ENCODE measurements at places on chromosomes 2 and 18.
A peak's percentile ranks its signal among the peaks of the same experiment; 100 is the strongest.

DNA sequence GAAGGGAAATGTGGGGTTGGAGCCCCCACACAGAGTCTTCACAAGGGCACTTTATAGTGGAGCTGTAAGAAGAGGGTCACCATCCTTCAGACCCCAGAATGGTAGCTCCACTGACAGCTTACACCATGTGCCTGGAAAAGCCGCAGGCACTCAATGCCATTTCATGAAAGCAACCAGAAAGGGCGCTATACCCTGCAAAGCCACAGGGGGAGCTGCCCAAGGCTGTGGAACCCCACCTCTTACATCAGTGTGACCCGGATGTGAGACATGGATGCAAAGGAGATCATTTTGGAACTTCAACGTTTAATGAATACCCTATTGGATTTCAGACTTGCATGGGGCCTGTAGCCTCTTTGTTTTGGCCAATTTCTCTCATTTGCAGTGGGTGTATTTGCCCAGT, 694.7 kb downstream of the CBLN2 start:
- no peak for DNase-seq

DNA sequence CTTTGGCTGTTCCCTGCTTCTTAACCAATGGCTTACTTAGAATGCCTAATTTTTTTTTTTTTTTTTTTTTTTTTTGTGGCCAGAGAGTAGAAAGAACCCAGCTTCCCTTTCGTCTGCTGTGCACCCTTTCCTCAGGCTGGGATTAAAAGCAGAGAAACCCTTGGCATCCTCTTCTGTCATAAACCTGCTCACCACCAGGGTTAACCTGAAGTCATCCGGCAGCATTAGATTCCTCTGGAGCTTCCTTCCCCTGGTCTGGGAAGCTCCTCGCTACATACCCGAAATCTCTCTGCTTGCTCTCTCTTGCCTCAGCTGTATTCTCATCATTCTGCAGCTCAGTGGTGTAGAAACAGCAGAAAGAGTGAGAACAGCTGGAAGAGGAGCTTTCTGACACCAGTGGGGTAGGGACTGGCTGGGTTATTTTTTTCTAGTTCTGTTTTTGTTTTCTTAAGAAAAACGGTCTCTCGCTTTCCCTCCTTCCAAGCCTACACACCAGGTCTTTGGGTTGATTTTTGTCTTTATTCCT, 339.0 kb upstream of the MEIS1 start:
- DNase-seq = no peak

- DNase-seq = no peak
These were observed 267.9 kb downstream of the LPIN1 start for GRCh38 chr2:12014088-12014960.

DNA sequence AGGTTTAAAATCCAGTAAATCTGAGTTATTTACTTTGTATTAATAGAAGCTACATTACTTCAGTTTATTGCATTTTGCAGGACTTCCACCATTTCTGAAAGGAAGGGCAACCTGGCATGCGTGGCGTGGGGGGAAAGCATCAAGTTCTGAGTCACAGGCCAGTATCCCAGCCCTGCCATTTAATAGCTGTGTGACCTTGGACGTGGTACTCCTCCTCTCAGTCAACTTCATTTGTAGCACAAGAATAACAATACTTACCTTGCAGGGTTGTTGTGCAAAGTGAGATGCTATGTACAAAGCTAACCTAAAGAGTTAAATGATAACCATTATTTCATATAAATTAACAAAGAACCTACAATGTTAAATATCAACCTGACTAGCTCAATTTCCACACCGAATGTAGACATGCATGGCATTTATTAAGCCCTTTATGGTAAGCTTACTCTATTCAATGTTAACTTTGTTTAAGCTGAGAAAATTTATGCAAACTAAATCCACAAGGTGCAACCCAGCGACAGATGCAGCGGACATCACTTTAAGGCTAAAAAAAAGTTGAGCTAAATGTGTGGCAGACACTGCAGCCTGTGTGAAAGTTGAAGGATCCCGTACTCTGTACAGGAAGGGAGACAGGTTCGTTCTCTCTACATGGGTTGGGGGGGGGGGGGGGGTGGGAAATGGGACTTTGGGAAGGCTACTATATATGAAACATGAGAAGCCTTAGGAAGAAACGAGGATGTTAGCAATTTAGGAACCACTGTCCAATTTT, 17.2 kb upstream of the STPG4 start:
- no peak for DNase-seq

GRCh38 chr18:58635891-58636290, 7.0 kb upstream of the ALPK2 start:
- peak; percentile 40 for DNase-seq

DNA sequence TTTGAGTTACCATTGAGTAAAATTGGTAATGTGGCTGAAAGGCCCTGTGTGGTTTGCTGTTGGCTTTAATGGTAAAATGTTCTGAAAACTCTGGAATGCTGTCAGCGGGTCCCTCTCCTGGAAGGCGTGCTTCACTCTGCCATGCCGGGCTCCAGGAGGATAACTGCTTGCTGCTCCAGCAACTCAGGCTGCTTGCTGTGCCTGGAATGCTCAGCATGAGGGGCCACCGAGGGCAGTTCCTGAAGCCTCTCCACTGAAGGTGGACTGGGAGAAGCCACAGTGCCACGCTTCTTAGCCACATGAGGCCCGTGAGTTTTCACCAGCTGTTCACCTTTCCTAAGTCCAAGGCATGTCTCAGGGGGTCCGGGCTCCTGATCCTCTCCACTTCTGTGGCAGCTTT, 90.4 kb upstream of the FAM110C start:
- DNase-seq = no peak

- DNase-seq = no peak
These were observed 126.0 kb upstream of the ACVR2A start for GRCh38 chr2:147718831-147719230.

- peak; percentile 77 for DNase-seq
These were observed 43.0 kb downstream of the RAB27B start for GRCh38 chr18:54871231-54871630.

GRCh38 chr2:113083296-113083695, 15.5 kb downstream of the IL1F10 start:
- DNase-seq = no peak

GRCh38 chr2:43068041-43068533, 158.3 kb downstream of the ZFP36L2 start:
- DNase-seq = no peak

DNA sequence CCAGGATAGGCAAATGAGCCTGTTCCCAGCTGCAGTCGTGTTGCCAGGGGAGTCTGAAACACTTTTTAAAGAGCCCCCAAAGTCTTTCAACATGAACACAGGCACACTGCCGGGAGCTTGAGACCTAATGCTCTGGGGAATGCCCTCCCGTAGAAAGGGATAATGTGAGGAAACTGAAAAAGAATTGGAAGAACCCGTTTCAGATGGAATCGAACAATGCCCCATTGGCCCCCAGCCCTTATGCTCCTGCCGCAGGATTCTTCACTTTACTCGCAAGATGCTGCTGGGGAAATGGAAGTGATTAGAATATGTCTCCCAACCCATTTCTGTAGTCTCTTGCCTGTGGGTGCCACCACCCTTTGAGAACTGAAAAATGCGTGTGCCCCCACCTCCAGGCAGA, 136.3 kb upstream of the GATA6 start:
- no peak for DNase-seq

- no peak for DNase-seq
These were observed 3.0 kb upstream of the IL1A start for GRCh38 chr2:112787294-112787693.

- peak; percentile 76 for DNase-seq
These were observed 54.5 kb upstream of the ROCK2 start for GRCh38 chr2:11398750-11399437.

- DNase-seq = no peak
These were observed 25.8 kb upstream of the PLB1 start for GRCh38 chr2:28469947-28470535.

DNA sequence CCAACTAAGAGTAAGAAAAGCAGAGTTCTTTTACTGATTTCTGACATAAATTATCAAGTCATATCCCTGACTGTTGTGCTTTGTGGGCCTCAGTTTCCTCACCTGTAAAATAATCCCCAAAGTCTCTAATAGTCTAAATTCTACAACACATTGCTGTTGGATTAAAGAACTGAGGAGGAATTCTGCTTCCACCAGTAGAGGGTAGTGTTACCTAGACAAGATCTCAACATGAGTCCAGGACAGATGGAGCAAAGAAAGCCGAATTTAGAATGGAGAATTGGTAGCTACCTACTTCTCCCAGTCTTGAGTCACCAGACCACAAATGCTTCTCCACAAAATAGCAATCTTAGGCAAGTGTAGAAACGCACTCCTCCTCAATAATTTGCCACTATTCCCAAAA, 462.5 kb upstream of the FSHR start:
- peak; percentile 15 for DNase-seq

DNA sequence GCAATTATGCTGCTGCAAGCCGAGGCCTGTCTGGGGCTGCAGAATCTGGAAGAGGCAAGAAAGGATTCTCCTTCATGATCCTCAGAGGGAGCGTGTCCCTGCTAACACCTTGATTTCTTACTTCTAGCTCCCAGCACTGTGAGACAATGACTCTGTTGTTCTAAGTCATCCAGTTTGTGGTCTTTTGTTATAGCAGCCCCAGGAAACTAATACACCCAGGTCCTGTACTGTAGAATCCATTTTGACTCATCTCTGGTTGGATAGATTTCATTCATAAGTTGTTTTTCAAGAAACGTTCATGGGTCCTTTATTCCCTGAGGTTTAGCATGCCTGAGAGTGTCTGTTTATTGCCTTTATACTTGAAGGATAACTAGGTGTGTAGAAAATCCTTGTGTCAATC, 112.7 kb downstream of the TMEM17 start:
- no peak for DNase-seq

DNA sequence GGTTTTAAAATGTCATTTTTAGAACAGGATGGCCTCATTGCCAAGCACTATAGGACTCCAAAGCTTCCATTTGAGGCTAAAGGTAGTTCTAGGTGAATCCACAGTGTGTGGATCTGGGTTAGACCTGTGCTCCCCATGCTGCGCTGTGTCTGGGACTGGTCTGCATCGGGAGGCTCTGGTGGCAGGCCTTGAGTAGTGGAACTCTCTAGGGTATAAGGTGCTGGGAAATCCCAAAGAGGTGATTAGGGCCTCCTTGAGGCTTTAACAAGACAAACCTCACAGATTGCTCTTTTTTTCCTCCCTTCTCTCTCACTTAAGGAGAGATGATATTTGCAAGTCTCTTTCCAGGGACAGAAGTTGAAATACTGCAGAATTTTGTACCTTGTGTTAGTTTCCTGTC, 9.3 kb downstream of the SEC11C start:
- DNase-seq = no peak

GRCh38 chr2:208013285-208014178, 11.8 kb downstream of the PLEKHM3 start:
- peak; percentile 40 for DNase-seq

DNA sequence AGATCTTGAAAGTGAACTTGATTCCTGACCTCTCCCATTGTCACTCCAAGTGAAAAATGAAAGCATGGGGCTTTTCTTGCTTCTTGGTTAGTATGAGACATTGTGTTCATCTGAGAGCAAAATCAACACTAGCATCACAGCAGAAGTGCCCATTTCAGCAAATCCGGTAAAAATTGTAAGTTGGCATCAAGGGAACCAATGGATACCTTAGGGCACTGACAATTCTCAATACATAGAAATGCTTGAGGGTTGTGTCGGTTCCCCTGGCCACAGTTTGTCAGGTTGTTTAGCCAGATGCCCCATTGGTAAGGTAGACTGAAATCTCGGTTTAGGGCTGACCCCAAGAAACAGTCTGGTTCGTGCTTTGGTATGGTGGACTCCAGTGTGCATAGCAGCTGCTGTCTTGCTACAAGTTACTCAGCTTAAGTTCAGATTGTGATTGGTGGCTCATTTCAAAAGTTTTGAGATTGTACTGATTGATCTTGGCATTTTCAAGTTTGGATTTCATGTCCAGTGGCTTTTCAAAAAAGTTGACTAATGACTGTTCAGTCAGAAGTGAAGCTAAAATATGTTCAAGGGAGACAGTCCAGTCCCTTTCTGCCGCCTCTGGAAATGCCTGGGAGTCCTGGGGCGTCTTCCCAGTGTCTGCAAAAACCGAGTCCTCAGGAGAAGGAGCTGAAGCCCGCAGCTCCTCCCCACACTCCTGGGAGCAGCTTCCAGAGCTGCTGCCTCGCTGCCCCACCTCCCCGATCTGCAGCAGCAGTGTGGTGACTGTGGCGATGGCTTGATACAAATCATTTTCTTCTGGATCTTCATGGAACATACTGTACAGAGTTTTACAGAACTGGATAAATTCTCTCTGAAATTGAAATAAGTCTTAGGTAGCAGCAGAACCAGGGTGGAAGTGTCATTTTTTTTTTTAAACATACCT, 5.6 kb downstream of the RPL31 start:
- DNase-seq = no peak

GRCh38 chr18:79576686-79577351, 102.8 kb upstream of the CTDP1 start:
- DNase-seq = no peak

DNA sequence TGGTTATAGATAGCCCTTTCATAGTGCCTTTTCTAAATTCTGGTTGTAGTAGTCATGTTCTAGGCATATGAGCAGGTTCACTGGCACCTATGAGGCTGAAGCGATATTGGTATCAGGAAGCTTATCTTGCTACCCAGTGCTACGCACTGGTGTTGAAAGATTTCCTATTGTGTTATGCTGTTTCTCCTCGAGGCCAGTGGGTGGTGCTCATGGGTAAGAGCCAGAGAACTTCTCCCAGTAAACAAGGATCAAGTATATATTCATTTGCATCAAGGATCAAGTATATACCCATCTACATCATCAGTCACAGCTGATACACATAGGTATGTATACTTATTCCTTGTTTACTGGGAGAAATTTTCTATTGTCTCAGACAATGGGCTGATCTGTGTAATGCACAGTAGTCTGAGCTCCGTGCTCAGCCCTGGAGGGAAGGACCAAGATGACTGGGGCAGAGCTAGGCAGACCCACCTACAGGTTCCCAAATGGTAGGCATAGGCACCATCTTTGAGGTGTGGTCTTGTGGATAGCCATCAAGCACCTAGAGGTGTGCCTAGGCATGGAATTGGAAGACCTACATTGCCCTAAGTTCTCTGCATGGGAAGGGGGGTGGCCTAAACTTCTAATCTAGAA, 101.2 kb upstream of the GALNT13 start:
- DNase-seq = peak; percentile 1

- no peak for DNase-seq
These were observed 47.8 kb upstream of the ST3GAL5 start for GRCh38 chr2:85936421-85937068.

- DNase-seq = peak; percentile 20
These were observed 362.2 kb upstream of the NXPH2 start for GRCh38 chr2:139142252-139142880.
